H7 (cell line): ENCODE measurements at places on chromosomes 2 and 18. TPM values are rescaled to one million over a fixed set of nuclear protein-coding genes. Genes with fewer than 3 reads are reported as not detected.

Gene PLB1
- not detected in 2 replicates for total RNA-seq

Gene AGXT
- not detected in 2 replicates for total RNA-seq

DNA sequence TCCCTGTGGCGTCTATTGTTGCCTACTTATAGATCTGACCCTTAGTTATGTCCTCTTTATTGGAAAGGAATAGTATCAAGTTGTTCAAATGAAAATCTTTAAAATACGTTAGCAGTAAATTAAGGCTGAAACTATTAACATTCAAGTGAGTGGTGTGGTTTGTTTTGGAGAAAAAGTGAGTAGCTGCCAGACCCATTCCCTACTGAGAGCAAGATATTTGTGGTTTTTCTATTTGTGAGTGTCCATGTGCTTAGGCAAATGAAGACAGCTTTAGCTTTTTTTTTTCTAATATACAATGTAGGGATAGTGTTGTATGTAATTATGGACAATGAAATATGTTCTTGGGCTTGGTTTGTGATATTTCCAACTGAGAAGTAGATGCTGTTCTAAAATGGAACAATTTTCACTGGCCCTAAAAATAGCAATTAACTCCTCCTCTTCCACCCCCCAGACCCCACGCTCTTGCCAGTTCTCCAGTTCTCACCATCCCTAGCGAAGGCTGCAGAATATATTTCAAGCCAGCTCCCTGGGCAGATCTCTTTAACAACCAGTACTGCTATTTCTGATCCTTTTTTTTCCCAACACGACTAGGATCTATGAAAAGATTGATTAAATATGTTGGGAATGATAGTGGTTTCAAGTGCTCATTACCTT is 83.1 kb downstream of the CCDC85A start:
- no peak for DNase-seq

- DNase-seq, result no peak
These were observed 112.0 kb downstream of the TRABD2A start for GRCh38 chr2:84768840-84769239.

Gene HEATR5B
- total RNA-seq, result 10.5 and 11.6 TPM in 2 replicates
